Activated CD8-positive, alpha-beta memory T cell treated with anti-CD3 and anti-CD28 coated beads, Interleukin-2, amount 50 U/mL, for 4 hours (primary cell): ENCODE measurements at places on chromosomes 13 and 19.

GRCh38 chr13:85137516-85137915, 661.7 kb downstream of the SLITRK6 start:
- no peak for DNase-seq

- no peak for DNase-seq
These were observed 302.6 kb downstream of the ATP8A2 start for GRCh38 chr13:25674371-25674770.

GRCh38 chr19:10604460-10604980, 17.4 kb upstream of the AP1M2 start:
- no peak for DNase-seq

DNA sequence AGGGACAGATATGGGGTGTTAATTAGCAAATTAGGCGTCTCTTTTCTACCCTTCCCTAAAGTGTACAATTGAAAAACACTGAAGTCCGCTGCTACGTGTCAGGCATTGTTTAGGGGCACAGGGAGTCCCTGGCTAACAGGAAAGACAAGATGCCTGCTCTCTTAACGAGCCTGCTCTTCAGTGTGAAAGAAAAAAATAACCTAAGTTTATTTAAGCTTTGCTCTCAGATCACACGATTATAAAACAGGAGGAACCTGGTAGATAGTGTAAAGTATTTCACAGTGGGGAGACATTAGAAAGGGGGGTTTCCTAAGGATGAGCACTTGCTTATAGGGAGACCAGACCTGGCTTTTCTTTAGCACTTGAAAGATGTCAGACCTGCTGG, 38.7 kb downstream of the IGFL2 start:
- DNase-seq = no peak

DNA sequence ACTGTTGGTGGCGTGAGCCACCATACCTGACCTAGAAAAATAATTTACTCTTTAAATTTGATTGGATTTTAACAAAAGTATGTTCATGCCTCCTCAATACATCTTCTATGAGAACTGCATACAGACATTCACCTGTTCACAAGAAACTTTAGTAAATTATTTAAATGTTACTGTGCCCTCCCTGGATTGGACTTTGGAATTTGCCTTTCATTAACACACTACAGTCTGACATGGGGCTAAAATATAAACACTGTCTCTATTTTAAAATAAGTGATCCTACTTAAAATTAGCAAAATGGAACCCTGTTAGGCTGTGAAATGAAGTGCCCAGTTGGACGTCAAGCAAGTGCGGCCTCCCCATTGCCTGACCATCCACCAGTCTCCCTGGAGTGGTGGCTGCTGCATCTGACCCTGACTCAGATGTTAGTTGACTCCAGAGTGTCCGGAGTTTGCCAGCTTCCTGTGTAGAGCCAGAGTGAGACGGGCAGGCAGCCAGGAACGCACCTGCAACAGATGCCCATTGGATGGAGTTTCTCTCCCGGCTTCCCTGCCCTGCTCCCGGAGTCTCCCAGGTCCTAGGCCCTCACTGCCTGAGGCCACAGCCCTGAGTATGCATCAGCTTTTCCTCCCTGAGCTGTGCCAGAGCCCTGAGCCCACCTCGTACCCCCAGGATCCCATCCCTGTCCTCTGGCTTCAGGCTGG, 45.9 kb upstream of the ATP11A start:
- no peak for DNase-seq

- no peak for DNase-seq
These were observed 150.4 kb downstream of the PDS5B start for GRCh38 chr13:32736648-32737047.

- no peak for DNase-seq
These were observed 5.1 kb upstream of the MZF1 start for GRCh38 chr19:58578012-58578925.

- no peak for DNase-seq
These were observed 80.3 kb downstream of the RYR1 start for GRCh38 chr19:38513762-38514167.

GRCh38 chr13:31521435-31521834, 217.9 kb upstream of the RXFP2 start:
- no peak for DNase-seq

DNA sequence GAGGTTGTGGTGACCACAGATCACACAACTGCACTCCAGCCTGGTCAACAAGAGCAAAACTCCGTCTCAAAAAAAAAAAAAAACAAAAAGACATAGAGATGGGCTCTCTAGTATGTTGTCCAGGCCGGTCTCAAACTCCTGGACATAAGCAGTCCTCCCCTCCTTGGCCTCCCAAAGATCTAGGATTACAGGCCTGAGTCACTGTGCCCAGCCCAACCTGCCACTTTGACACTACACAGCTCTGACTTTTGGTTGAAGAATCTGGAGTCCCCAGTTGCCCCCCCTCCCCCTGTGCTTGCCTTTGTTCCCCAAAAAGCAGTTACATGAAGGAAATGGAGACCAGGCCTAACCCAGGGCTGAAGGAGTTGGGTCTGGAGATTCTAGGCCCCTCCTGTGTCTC, 12.9 kb downstream of the CARM1 start:
- DNase-seq = no peak

GRCh38 chr13:58852076-58852475, 1220.5 kb downstream of the PCDH17 start:
- no peak for DNase-seq

GRCh38 chr13:73903561-73903960, 230.6 kb downstream of the KLF12 start:
- DNase-seq = no peak

- peak; percentile 75 for DNase-seq
These were observed 990 bp downstream of the LMTK3 start for GRCh38 chr19:48510421-48511268.

DNA sequence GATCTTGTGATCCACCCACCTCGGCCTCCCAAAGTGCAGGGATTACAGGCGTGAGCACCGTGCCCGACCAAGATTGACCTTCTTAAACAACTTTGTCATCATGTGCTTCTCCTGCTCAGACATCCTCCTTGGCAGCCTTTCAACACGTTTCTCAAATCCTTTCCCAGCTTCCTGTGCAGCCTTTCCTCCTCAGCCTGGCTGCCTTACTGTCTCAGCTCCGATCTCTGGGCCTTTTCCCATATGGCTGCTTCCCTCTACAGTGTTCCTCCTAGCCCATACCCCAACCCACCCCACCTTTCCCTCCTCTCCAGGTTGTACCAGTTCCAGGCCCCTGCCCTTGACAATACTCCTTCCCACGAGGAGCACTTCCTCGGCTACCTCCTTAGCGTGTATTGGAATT, 7.2 kb downstream of the PHF11 start:
- no peak for DNase-seq

- no peak for DNase-seq
These were observed 28.7 kb downstream of the STK24 start for GRCh38 chr13:98548230-98548629.

DNA sequence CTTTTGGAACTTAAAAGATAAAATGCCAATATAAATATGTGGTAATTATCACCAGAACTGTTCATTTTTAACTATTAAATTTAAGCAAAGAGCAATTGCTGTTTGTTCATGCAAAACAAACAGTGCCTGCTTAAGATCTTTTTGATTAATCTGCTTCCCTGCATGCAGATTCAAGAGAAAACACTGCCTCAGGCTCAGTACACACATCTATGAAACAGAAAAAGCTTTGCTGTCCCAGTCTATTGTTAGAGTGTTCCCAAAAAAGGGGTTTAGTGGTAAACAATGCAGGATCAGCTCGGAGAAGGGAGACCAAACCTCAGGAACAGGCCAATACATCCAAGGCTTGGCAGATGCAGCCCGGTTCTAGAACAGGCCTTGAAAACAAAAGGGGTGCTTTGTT, 49.3 kb upstream of the TDRD3 start:
- DNase-seq = no peak

- no peak for DNase-seq
These were observed 490.8 kb downstream of the RFC3 start for GRCh38 chr13:34308725-34309124.

DNA sequence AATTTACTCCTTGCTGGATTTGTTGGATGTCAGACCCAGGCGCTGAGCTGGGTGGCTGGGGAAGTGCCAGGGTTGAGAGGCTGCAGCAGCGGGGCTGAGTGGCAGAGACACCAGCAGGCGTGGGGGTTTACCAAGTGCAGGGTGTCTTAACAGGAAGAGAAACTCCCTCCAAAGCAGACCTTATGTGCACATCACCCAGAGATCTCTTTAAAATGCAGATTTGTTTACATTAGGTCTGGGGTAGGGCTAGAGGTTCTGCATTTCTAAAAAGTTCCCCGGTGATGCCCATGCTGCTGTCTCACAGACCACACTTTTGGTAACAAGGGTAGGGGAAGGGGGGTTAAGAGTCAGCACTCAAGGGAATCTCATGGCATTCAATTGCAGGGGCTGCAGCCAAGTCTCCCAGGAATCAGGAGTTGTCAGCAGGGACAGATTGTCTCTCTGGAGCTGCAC, 80.7 kb upstream of the OLFM4 start:
- no peak for DNase-seq

GRCh38 chr13:67821606-67822005, 591.5 kb upstream of the PCDH9 start:
- no peak for DNase-seq

DNA sequence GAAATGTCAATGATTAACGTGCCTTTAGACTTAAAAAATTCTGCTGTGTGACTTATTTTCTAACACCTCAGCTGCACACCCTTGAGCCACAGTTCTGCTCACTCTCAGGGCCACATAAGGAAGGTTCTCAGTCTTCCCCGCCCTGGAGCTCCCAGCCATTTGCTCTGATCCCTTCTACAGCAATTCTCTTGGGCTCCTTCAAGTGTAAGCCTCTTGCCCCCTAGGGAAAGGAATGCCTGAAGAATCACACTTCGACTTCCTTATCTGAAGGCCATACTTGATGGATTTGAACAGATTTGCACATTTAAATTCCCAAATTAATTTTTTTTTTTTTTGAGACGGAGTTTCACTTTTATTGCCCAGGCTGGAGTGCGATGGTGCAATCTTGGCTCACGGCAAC, 44.2 kb downstream of the RASA3 start:
- no peak for DNase-seq

- no peak for DNase-seq
These were observed 203.2 kb downstream of the TSHZ3 start for GRCh38 chr19:31146015-31146414.

- DNase-seq = no peak
These were observed 12.3 kb downstream of the TMEM38A start for GRCh38 chr19:16673231-16673630.

DNA sequence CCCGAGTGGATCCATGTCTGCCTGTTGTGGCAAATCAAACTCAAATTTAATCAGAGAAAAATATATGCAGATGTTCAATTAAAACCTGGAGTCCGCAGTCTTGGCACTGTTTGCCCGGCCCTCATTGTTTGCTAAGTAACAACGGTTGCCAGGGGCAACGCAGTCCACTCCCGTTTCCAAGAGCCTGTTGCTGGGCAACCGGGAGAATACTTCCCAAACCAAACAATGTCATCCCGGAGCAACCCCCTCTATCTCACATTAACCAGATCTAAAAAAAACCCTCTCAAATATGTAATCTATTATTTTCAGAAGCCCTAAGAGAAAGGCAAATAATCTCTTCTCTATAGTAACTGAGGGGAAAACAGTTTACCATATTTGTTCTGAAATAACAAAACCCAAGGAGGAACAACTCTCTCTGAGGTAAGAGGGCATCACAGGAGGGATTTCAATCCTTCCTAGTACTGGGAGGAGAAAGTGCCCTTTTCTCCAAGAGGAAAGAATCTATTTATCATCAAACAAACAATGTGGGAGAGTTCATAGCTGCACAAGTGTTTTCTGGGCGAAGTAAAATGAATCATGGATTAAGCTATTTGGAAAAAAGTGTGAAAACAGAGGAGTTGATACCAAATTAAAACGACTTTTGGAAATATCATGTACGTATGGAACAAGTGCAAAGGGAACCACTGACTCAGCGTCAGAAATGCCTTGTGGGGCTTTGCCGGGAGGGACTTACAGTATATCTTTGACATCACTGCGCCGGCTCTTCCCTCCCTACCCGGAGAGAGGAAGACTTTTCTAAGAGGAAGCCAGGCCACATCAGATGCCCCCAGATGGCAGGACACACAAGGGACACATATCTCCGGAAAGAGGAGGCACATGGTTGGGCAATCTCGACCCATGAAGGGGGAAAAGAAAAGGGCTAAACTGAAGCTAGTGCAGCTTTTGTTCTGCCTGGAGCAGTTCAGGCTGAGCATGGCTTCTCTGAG, 43.3 kb downstream of the RFX2 start:
- no peak for DNase-seq

GRCh38 chr13:85282876-85283275, 516.3 kb downstream of the SLITRK6 start:
- no peak for DNase-seq

- no peak for DNase-seq
These were observed 114.9 kb upstream of the WASF3 start for GRCh38 chr13:26442541-26442940.

DNA sequence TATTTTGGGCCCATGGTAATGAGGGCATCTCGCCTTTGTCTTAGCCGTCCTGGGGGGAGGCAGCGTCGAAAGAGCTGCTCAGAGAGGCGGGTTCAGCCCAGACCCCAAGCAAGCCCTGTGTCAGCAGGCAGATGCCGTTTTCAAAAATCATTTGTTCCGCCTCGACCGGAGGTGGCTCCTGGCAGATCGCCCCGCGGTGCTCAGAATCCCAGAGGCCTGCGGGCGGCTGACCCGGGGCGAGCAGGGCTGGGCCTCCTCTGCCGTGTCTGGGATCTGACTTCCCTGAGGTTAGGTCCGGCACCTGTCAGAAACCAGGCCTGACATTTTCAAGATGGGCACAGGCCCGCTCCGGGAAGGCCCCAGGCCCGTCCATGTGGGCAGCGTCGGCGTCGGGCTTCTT, 36.1 kb downstream of the CRTC1 start:
- no peak for DNase-seq

DNA sequence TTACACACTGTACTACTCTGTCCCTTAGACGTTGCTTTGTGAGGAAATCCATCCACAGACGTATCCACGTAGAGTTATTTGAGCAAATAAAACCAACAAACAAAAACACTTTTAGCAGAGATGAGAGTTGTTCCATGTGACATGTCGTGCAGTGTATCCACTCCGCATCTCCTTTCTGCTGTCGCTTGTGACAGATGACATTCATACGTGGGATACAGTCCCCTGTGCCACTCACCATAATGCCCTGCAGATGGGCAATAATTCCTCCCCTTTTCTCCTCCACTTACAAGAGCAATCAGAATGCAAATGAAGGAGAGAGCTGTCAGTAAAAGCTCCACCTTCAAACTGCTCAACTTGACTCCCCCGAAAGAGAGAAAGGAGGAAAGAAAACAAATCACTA, 26.0 kb downstream of the IRS2 start:
- DNase-seq = no peak

DNA sequence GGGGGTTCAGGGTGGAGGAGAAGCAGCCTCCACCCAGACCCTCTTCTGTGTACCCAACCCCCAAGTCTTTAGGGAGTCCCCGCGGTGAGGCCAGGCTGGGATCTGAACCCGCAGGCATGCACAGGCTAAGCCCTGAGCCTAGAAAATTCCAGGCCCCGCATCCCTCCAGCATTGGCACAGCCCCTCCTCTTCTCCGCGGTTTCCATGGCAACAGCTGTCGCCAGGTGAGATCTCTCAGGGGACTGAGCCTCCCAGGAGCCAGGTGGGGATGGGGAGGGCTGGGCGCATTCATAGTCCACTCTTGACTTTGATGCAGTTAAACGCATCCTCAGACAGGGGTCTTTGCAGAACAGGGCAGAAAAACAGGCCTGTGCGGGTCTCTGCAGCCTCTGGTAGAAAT, 48.3 kb upstream of the USP29 start:
- DNase-seq = no peak

- DNase-seq = no peak
These were observed 71.8 kb downstream of the STARD13 start for GRCh38 chr13:33213797-33214196.

GRCh38 chr19:1217366-1217765, 11.8 kb downstream of the STK11 start:
- no peak for DNase-seq
